ENCODE measurements at places on chromosomes 6 and 20.

DNA sequence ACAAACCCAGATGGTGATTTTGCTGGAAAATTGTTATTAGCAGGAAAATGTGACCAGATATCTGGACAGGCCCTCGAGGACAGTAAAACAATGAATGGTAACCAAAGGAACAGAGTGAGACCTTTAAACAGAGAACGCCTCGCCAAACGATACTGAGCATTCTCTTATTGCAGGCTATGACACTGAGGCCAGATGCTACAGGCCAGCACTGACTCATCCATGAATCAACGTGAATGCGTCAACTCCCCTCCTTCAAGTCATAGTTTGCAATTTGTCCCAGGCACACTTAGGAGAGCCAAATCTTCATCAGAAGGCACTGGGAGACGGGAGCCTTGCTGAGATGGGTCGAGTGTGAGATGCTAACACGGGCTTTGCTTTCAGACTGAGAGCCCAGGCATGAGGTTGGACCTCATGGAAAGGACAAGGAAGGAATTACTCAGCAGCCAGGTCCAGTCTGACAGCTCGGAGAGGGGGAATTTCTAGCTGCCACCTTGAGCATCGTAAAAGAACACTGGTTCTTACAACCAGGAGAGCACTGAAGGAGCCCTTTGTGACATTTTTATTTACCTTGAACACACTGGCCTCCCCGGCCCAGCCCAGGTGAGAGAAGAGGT, 60.7 kb downstream of the BMP7 start:
- ATAC-seq = no peak

DNA sequence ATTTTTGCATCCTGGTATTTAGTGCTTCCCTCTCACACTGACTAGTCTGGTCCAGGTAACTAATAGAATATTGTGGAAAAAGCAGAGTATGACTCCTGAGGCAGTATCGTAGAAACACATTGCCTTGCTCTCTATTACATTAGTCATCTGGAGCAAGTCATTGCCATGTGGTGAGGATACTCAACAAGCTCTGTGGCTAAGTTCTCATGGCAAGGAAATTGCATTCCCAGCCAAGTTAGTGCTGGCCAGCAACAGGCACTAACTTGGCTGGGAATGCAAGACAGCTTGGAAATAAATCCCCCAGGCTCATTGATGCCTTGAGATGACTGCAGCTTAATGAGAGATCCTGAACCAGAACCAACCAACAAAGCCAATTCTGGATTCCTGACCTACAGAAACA, 39.7 kb upstream of the HTR1B start:
- no peak for ATAC-seq

DNA sequence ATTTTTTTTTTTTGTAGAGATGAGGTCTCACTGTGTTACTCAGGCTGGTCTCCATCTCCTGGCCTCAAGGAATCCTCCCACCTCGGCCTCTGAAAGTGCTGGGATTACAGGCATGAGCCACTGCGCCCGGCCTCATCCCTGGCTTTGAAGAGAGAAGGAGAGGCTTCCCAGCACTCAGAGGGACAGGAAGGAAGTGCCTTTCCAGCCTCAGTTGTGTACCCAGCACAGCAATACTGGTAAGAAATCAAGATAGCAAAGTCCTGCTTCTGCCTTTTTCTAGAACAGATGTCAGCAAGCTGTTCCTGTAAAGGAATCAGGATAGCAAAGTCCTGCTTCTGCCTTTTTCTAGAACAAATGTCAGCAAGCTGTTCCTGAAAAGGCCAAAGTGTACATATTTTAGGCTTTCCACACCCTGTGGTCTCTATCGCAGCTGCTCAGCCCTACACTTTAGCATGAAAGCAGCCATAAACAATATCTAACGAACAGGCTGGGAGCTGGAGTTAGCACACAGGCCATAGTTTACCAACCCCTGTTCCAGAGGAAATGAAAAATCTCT, 6.3 kb upstream of the PLTP start:
- ATAC-seq = no peak

DNA sequence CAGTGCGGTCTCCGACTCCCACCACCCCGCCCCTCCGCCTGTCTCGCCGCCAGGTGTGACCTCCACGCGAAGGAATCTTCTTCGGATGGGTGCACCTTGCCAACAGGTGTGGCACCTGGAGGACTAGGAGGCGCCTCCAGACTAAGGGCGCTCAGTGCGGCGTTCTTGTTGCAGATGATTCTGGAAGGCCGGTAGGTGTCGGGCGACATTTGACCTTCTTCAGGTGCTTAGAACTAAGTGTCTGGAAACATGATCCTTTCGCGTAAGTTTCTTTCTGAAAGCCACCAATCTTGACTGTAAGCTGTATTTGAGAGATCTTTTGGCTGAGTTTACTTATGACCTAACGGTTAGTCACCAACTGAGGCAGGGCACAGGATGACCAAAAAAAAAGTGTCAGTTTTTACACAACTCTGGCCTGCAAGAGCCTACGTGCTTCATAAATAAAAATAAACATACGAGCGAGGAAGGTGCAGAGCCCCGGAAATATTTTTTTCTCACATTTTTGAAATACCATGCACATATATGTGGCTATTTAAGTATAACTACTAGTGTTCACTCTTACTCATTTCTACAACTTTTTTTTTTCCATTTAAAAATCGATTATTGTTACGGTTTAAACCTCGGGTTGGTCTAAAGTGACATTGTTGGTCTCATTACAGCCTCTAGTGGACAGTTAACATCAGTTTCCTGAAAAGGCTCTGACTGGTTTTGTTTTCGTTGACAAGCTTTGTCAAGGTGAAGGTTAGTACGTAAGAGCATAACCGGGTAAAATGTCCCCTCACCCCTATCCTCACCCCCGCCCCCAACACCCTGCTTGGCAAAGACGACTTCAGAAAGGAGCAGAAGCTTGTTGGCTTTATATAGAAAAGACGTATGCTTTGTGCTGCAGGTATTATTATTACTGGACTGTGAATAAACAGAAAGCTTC, 1.6 kb upstream of the ATXN1 start:
- ATAC-seq = peak; percentile 22

GRCh38 chr6:3293271-3294155, 34.8 kb downstream of the PSMG4 start:
- no peak for ATAC-seq

DNA sequence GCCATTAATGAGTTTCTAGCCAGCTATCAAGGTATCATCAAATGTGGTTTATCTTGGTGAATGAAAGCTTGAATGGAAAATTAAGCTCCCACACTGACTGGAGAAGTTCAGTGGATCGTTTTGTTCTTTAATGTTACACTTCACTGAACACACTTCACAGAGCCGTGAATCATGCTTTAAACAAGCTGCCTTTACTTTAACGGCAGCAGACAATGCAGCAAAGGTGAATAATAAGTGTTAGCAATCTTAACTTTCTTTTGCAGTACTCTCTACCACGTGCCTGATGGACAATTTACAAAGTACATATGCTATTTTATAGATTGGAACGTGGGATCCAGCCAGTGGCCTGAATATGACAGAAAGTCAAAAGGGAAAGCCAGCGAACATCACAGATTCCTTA, 424.5 kb downstream of the GRIK2 start:
- no peak for ATAC-seq

DNA sequence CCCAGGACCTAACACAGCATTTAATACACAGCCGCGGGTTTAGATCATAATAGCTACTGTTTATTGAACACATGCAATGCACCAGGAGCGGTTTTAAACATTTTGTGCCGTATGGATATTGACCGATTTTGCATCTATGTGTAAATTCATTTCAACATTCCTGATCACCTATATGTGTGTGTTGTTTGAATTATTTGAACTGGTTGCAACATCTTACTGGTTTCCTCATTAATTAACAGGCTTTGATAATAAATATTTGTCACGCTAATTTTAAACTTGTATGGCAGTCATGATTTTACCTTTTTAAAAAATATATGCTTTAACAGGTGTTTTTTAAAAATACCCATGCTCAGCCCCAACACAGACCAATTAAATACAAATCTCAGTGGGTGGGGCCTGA, 35.8 kb downstream of the CPNE5 start:
- no peak for ATAC-seq

DNA sequence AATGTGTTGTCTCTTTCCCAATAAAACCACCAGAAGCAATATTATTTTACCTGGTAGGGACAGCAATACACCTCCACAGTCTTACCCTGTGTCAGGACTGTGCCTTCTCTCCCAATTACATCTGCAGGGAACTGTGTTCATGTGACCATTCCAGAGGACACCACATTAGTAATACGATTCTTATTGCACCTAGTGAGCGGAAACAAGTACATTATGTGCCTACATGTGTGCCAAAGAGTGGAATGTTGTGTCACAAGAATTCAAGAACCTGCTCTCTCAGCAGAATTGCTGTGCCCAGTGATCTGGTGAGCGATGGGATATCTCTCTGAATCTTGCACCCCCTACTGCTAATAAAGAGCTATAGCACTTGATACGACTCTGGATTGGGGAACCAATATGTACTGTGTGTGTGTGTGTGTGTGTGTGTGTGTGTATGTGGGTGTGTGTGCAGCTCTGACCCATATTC, 57.4 kb upstream of the FOXC1 start:
- ATAC-seq = no peak

DNA sequence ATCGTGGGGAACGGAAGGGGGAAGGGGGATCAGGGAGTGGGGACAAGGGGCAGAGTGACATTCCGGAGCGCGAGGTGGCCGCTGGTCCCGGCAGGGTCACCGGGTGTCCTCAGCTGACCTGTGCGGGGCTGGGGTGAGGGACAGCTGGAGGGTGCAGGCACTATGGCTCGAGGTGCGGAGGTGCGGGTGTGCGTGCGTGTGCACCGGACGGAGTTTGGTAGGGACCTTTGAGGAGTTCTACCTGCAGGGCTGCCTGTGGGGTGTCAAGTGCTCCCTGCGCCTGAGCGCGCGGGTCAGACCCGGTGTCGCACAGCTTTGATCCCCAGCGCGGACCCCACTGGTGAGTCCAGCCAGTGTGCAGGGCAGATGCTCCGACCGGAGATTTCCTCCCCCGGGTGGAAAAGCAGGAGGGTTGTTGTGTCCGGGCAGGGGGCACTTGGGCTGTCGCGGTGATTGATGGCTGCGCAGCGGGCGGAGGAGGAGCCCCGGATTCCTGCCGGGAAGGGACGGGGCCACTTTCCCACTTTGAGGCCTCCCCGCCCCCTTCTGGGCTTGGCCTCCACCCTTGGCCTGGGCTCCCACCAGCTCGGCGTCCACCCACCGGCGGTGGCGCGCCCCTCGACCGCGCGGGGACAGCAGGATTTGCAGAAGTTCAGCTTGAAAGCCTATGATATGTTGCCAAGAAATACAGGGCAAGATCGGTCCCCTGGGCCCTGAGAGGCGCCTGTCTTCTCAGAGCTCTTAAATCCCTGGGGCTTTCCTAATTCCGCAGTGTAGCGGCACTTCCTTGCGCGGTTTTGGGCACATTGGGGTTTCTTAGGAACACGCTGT, 658 bp downstream of the RIN2 start:
- ATAC-seq = peak; percentile 64

DNA sequence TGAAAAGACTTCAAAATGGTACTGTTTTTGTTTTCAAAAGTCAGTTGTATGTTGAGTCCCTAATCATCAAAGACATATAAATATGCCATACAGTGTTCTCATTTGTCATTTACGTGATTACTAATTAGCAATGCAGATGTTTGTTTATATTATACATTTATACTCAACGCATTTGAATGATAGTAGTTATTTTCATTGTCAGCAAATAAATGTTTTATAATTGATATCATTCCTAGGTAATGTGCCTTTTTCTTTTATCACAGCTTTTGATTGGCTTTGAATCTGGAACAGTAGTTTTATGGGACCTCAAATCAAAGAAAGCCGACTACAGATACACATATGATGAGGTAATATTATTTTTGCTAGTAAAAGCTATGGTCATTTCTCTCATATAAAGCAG, 62.6 kb downstream of the STXBP5 start:
- no peak for ATAC-seq

DNA sequence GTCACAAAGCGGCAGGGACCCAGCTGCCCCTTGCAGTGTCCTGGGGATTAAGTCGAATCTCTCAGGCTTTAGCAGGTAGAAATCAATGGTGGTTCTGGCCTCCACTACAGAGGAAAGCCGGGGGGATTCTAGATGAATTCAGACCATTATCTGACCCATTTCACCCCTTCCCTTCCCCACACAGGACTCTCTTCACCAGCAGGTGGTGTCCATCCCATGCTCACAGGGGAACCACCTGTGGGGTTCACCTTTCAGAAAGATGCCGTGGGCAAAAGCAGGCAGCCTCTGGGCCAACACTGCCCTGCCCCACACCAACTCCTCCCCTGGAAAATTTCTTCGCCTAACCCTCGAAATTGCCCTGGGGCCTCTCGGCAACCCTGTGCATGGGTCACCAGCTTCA, 123.8 kb upstream of the GGTLC1 start:
- no peak for ATAC-seq

DNA sequence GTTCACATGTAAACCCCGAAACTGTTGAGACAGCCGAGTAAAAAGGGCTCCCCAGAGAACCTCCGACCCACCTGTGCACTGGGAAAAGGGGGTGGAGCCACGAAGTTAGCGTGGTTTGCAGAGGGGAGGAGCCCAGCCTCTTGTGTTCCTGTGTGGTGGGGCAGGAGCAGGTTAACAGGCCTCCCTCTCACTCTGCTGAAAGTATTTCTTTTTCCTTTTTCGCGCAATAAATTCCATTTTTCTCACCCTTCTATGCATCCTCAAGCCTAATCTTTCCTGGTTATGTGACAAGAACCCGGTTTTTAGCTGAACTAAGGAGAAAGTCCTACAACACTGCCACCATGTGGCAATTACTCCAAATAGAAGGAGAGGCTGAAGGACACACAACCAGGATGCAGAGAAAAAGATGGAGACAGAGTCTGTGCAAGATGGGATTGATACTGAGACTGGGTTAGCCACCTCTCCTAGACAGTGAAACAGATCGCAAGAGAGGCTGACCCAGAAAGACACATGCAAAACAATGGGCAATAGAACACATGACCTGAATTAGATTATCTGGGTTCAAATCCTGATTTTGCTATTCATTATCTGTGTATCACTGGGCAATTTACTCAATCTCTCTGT, 168.7 kb upstream of the PRSS16 start:
- peak; percentile 73 for ATAC-seq

GRCh38 chr20:52166150-52166549, 25.4 kb downstream of the ZFP64 start:
- ATAC-seq = no peak

DNA sequence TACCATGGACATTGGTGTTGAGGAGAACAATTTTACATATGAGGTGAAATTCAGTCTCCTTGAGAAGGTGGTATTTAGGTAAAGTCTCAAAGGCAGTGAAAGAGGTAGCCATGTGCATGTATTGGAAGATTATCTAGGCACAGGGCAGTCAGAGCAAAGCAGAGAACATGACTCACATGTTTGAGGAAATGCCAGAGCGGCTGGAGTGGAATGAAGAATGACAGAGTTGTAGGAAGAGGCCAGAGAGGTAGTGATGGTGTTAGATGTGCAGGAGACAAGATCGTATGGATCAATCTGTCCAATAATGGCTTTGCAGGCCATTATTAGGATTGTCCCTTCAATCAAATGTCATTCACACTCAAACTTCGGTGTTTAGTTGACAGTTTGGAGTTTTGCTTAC, 449.4 kb upstream of the PTCHD4 start:
- ATAC-seq = no peak

GRCh38 chr20:4113615-4114603, 98.6 kb upstream of the RNF24 start:
- no peak for ATAC-seq

Measured in stimulated activated memory B cell treated with anti-CD40 and anti-IgM and Interleukin-4, amounts not matched to agents 10 μg/mL and 1 μg/mL and 100 μg/mL, for 72 hours (primary cell).